ENCODE measurements at places on chromosomes 5 and 9. TPM values are rescaled to one million over a fixed set of nuclear protein-coding genes. Genes with fewer than 3 reads are reported as not detected.

COL23A1 gene
- not detected for total RNA-seq

DNA sequence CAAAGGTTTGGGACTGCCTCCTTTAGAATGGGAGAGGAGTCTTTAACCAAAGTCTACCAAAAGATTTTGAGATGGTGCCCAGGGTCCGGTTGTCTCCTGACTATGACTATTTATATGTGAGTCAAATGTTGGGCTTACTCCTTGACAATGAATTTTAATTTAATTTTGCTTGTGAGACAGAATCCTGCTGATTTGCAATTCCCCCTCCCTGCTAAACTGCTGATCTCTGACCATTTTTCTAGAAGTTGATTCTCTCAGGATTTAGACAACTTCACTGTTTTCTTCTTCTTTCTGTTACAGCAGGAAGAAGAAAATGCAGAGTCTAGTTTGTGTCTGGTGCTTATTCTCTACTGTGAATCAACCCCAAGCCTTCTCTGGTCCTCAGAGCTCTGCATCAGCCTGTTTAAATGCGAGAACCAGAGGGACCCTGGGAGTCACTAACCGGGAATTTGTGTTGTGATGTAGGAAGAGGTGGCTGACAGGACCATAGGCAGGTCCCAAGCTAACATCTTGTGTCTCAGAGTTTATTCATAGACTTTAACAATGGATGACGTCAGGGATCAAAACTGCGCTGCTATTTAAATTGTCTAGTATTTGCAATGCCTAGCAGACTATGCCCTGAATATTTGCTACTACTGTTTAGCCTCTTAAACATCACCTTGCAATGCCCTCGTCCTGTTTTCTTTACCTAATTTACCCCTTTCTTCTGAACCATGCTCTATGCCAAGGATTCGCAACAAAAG, 124.0 kb upstream of the TAF11L2 start:
- no peak overlapping the region for H3K27ac ChIP-seq
- H3K4me1 ChIP-seq = no peaks in the 10 kb centered on the region
- H3K4me3 ChIP-seq = no peak overlapping the region
- DNase-seq = no peak

DNA sequence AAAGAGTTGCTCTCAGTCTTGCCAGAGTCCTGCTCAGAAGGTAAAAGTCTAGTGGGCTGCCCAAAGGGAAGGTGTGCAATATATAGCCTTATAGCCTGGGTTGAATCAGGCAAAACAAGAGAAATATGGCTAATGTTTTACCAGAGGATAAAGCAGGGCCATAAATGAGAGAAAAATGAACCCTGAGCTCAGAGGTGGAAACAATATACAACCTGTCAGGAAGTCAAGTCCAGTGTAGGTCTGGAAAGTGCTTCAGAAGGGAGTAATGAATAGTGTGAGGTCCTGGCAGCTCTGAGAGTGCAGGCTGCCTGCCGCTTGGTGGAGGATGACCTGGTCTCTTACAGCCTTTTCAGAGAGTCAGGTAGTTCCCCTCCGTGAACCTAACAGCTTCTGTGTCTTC, 177.8 kb upstream of the TNC start:
- DNase-seq = no peak
- no peak overlapping the region for H3K4me3 ChIP-seq
- H3K4me1 ChIP-seq = peaks cover 14% of the 10 kb centered on the region

DNA sequence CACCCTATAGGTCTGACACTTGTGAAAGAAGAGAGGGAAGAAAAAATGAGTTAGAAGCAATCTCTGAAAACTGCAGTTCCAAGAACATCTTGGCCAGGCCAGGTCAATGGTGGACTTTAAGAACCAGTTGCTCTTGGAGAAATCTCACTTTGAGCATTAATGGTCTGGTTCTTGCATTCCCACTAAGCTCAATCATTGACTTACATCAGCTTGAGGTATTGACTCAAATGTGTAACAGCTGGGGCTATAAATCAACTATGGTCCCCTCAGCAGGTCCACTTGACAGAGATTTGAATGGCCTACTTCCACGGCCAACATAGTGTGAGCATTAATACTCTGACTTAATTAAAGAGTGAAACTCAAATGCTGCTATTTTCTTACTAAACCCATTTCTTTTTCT, 357.8 kb upstream of the RGMB start:
- H3K4me3 ChIP-seq = no peak overlapping the region
- H3K27me3 ChIP-seq = no peaks in the 10 kb centered on the region
- no peaks in the 10 kb centered on the region for H3K36me3 ChIP-seq
- no peaks in the 10 kb centered on the region for H3K4me1 ChIP-seq

CCDC152 gene
- total RNA-seq = 16.3 TPM

DNA sequence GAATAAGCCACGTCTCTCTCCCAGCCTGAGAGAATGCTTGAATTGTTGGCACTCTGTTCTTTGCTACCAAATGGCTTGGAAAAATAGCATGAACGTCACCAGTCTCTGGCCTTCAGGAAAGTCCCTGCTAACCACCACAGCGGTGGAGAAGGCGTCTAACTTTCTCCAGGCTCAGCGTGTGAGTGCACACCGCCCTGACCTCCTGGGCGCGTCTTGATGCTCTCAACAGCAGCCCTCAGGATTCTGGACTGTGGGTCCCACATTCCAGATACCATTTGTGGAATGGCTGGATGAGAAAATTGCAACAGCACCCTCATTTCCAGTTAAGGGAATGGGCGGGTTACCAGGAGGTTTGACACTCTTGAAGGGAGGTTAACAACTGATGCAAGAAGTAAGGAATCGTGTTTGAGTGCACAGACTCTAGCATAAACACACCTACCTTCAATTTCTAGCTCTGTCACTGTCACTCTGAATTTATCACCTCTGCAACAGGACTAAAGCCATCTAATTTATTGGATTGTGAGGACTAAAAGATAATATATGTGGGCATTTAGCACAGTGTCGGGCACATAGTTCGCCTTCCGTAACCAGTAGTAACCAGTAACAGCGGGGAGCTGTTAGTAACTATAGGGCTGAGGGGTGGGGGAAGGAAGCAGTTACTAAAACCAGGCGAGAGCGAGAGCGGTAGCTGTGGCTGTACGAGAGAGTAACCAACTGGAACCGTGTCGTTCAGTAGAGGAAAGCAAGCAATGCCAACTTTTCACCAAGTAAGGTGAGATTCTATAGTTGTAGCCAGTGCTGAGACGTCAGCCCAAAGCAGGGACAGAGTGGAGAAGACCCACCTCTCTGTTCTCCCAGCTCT, 807 bp upstream of the PLGRKT start:
- H3K4me1 ChIP-seq = peaks cover 8% of the 10 kb centered on the region
- peak overlapping the region; percentile 79 for H3K4me3 ChIP-seq
- peaks cover 12% of the 10 kb centered on the region for H3K36me3 ChIP-seq
- no peak for DNase-seq
- no peaks in the 10 kb centered on the region for H3K27me3 ChIP-seq

- no peak for DNase-seq
These were observed 268.5 kb downstream of the BNC2 start for GRCh38 chr9:16601991-16602390.

GRCh38 chr5:97846643-97847042, 663.6 kb upstream of the RIOK2 start:
- no peaks in the 10 kb centered on the region for H3K36me3 ChIP-seq
- H3K4me1 ChIP-seq = no peaks in the 10 kb centered on the region
- H3K27me3 ChIP-seq = peaks cover 50% of the 10 kb centered on the region
- no peak overlapping the region for H3K4me3 ChIP-seq
- DNase-seq = no peak

DNA sequence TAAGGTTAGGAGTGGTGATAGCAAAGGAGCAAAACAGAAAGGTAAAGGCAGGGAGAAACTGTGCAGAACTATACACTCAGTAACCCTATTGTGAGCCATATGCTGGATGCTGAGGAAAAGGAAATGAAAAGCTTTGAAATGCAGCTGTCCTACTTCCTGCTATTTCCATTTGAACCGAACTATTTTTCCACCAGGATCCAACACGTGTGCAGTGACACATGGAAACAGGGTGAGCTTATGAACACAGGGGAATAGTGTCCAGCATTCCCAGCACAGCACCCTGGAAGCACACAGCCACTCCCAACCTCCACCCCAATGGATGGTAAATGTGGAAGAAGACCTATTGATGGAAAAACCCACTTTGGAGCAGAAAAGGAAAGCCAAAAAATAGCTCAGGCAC, 69.0 kb upstream of the SLC12A2 start:
- no peaks in the 10 kb centered on the region for H3K36me3 ChIP-seq
- no peak overlapping the region for H3K4me3 ChIP-seq
- H3K27me3 ChIP-seq = no peaks in the 10 kb centered on the region
- DNase-seq = no peak
- H3K27ac ChIP-seq = no peak overlapping the region

DNA sequence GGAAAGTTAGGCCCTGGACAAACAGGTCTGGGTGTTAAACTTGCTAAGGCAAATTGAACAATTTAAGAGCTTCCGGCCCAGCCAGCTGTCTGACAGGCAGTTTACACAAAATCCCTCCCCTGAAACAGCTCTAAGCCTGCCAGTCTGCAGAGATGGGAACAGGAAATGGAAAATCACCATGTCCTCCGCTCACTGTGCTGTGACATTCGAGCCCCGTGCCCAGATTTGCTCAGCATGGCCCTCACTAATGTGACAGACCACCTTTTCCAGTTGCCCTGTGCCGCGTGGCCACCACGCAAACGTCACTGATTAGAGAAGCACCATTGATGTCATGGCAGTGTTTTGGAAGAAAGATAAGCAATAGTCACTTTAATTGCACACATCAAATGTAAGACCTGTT, 41.0 kb downstream of the CCNJL start:
- no peak for DNase-seq
- peaks cover 8% of the 10 kb centered on the region for H3K36me3 ChIP-seq
- no peak overlapping the region for H3K27ac ChIP-seq

PIP5K1B gene
- total RNA-seq = 8.6 TPM

DNA sequence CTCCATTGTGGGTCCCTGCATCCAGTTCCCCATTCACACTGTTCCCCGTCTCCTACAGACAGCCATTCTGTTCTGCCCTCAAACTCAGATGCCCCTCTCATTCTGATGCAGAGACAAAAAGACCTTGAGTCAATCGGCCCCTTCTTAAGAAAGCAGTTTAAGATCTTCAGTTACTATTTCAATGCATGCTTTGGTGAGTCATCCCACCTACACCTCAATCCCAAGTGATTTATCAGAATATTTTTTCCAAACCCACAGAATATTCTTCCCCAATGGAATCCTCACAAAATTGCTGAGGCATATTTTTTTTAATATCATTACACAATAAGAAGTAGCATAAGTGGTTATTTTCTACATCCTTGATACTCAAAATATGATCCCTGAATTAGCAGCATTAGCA, 92.4 kb upstream of the SLC1A1 start:
- DNase-seq = no peak
- H3K4me3 ChIP-seq = no peak overlapping the region
- H3K36me3 ChIP-seq = no peaks in the 10 kb centered on the region
- H3K27ac ChIP-seq = no peak overlapping the region
- no peaks in the 10 kb centered on the region for H3K4me1 ChIP-seq
- H3K27me3 ChIP-seq = no peaks in the 10 kb centered on the region

- no peak for DNase-seq
- H3K4me1 ChIP-seq = no peaks in the 10 kb centered on the region
- no peak overlapping the region for H3K4me3 ChIP-seq
These were observed 45.3 kb downstream of the INSYN2B start for GRCh38 chr5:169934990-169935389.

ADRB2 gene
- total RNA-seq = 16.6 TPM

PCDHGA5 gene
- 0.12 TPM for total RNA-seq

GRCh38 chr9:120707170-120707569, 7.1 kb downstream of the MEGF9 start:
- H3K4me3 ChIP-seq = no peak overlapping the region
- no peak overlapping the region for H3K27ac ChIP-seq
- no peak for DNase-seq
- no peaks in the 10 kb centered on the region for H3K36me3 ChIP-seq
- peaks cover 23% of the 10 kb centered on the region for H3K4me1 ChIP-seq

ROPN1L gene
- 0.40 TPM for total RNA-seq

DNA sequence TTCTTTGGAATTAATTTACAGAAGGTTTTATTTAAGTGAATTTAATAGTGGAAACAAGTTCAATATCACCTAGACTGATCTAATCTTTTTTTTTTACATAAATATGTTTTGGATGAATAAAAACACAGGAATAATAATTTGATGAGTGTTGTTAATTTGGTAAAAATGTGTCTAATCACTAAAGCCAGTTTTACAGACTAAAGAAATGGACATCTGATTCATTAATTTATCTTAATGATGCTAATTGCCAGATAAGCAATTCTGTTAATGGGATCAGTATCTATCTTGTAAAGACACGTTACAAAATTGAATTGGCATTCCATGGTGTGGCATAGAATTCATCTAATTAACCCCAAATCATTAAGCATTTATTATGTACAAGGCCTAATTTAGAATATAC, 743.3 kb upstream of the CDH6 start:
- H3K27ac ChIP-seq = no peak overlapping the region
- H3K27me3 ChIP-seq = no peaks in the 10 kb centered on the region
- H3K4me1 ChIP-seq = no peaks in the 10 kb centered on the region
- no peaks in the 10 kb centered on the region for H3K36me3 ChIP-seq
- H3K4me3 ChIP-seq = no peak overlapping the region
- no peak for DNase-seq

OGN gene
- not detected for total RNA-seq

GRCh38 chr5:92429646-92430045, 1046.5 kb upstream of the ARRDC3 start:
- no peaks in the 10 kb centered on the region for H3K4me1 ChIP-seq
- H3K36me3 ChIP-seq = no peaks in the 10 kb centered on the region
- no peak overlapping the region for H3K27ac ChIP-seq

LCN12 gene
- total RNA-seq = 3.8 TPM

DNA sequence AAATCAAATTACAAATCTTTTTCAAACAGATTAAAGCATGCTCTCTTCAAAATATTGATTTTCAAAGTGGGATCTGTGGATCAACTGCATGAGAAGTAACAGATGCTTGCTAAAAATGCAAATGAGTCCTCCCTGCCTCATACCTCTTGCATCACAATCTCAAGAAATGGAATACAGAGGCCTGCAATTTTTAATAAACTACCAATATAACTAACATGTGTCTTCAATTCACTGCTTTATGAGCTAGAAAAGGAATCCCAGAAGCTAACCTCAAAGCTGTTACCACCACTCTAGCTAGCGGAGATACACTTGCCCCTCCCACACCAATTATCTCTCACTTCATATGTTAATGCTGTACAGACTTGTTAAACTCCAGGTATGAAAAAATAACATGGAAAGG, 9.6 kb downstream of the OR13C5 start:
- no peaks in the 10 kb centered on the region for H3K36me3 ChIP-seq
- H3K4me3 ChIP-seq = no peak overlapping the region
- H3K4me1 ChIP-seq = no peaks in the 10 kb centered on the region
- no peak overlapping the region for H3K27ac ChIP-seq

GRCh38 chr5:108384741-108385140, 2.8 kb upstream of the FBXL17 start:
- no peak overlapping the region for H3K4me3 ChIP-seq
- peaks cover 29% of the 10 kb centered on the region for H3K36me3 ChIP-seq
- H3K4me1 ChIP-seq = peaks cover 19% of the 10 kb centered on the region
- H3K27me3 ChIP-seq = no peaks in the 10 kb centered on the region

DNA sequence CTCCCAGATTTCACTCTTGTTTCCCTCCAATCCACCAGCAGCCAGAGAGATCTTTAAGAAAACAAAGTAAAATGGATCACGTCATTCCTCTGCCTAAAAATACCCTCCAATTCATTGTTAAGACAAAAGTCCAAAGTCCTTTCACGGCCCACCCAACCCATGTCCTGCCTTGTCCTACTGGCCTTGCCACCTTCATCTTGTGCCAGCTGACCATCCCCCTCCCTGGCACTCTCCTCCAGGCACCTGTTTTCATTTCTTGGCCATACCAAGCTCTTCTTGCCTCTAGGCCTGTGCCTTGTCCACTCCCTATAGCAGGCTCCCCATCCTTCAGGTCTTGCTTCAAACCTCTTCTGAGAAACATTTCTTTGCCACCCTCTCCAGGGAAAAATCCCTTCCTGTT, 307.6 kb downstream of the MSX2 start:
- no peaks in the 10 kb centered on the region for H3K27me3 ChIP-seq
- H3K36me3 ChIP-seq = no peaks in the 10 kb centered on the region
- H3K4me1 ChIP-seq = no peaks in the 10 kb centered on the region
- no peak for DNase-seq
- H3K27ac ChIP-seq = no peak overlapping the region
- H3K4me3 ChIP-seq = no peak overlapping the region

Measured in Calu3 (cell line).